ENCODE measurements at places on chromosomes 16 and 17.

DNA sequence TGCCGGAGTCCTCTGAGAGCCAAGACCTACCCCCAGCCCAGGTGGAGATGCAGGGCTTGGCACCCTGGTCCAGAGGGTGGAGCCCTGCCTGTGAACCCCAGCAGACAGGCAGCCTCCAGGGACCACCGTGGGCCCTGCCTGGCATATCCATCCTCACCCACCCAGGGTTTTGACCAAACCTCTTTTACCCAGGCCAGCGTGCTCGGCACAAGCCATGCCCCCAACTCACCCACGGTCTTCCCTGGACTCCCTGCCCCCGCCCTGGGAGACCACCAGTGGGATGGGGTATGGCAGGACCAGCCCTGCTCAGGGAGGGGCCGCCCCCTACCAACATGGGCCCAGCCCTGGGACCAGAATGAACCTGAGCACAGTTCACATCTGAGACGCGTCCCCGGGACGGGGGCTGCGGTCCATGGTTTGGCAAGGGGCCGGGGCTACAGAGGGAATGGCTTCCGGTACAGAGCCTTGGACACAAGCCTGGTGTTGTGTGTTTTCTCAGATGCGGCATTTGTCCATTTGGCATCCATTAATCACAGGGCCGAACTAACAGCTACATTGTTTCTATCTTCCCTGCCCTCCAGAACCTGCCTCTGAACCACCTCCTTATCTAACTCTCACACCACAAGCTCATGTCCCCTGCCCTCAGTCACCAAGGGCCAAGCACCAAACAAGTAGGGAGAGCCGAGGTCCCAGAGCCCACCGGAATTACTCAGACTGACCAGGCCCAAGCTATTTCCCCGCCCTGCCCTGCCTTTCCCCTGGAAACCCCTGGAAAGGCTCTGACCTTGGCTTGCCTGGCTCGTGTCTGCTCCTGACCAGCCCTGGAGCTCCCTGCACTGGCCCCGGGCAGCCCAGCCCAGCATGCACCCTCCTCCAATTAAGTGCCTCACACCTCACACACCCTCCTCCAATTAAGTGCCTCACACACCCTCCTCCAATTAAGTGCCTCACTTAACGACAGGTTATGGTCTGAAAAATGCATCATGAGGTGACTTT, 14.1 kb downstream of the HS3ST6 start:
- DNase-seq = no peak

- no peak for DNase-seq
These were observed 10.4 kb upstream of the MC1R start for GRCh38 chr16:89908236-89908635.

- DNase-seq = no peak
These were observed 602.6 kb downstream of the KCNJ2 start for GRCh38 chr17:70771804-70772386.

DNA sequence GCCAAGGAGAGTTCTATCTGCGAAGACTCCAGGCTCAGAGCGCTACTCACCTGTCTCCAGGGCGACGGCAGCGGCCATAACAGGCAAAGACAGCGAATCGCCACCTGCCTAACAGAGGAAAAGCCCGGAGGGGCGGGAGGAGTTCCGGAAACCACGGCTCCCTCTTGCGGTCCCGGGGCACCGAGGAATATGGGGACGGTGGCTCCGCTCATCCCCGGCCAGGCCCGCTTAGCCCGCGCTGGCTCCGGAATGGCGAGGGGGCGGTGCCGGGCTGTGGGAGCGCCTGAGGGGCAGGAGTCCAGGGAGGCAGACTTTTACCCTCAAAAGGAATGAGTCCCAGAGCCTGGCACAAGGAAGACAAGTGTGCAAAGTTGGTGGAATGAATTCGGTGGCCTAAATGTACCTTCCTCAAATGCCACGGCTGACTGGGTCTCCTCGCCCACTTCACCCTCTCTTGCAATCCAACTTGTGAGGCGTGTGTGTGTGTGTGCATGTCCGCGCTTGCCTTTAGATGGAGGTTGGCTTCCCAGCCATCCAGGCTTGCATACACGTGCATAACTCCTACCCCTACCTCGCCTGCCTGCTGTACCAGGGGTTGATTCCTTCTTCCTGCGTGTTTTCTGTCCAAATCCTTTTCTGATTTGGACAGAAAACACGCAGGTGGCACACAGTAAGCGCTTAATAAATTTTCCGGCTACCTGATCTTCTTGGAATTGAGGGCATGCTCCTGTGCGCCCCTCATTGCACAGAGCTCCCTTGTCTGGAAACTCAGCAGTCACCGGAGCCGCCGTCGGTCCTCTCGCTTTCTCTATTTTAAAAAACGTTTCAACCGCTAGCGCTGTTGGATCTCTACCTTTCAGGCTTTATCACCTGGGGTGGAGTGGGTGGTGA, 3.5 kb downstream of the C17orf100 start:
- no peak for DNase-seq

DNA sequence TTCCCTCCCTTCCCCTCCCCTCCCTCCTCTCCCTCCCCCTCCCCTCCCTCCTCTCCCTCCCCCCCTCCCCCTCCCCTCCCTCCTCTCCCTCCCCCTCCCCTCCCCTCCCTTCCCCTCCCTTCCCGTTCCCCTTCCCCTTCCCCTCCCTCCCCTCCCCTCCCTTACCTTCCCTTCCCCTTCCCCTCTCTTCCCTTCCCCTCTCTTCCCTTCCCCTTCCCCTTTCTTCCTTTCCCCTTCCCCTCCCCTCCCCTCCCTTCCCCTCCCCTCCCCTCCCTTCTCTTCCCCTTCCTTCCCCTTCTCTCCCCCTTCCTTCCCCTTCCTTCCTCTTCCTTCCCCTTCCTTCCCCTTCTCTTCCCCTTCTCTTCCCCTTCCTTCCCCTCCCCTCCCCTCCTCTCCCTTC, 61.1 kb downstream of the EMP2 start:
- no peak for DNase-seq

- DNase-seq = no peak
These were observed 8.8 kb downstream of the CEP131 start for GRCh38 chr17:81213978-81214377.

DNA sequence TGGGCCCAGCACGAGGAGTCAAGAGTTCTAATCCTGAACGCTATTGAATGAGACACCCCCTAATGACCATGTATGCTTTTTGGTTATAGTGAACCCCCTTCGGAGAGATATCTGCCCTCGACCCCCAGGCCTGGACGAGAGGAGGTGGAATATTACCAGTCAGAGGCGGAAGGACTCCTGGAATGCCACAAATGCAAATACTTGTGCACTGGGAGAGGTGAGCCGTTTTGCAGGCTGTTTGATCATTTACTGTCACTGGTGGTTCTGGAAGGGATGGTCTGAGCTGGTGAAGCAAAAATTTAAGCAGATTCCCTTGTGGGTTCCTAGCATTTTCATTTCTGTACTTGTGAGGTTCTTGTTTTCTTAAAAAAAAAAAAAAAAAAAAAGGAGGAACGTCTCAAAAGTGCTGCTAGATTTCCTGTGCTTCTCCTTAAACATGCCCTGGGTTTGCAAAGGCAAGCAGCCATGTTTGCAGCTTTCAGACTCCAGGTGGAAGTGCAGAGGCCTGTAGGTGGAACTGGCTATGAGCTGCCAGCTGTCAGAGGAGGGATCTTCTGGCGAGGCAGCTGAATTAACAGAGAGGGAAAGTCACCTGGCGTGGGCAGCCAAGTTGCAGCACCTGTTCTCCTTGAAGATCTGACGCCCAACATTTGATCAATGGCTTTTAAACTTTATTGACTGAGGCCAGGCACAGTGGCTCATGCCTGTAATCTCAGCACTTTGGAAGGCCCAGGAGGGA, 3.5 kb downstream of the MARVELD3 start:
- no peak for DNase-seq

Measured in CD4-positive, alpha-beta T cell treated with Interleukin-1 beta for 1 hour (primary cell).